ENCODE measurements at places on chromosomes 4 and X. TPM values are rescaled to one million over a fixed set of nuclear protein-coding genes. Genes with fewer than 3 reads are reported as not detected.

The VMA21 gene
- 24.6 TPM for total RNA-seq

The PPP1R3F gene
- 2.4 TPM for total RNA-seq

The LINC00632 gene
- total RNA-seq: 1.7 TPM

The SERPINA7 gene
- not detected for total RNA-seq

The MAGED2 gene
- 87.7 TPM for total RNA-seq

The YIPF7 gene
- total RNA-seq: not detected

The PDZD4 gene
- total RNA-seq: 2.9 TPM

The ZBTB49 gene
- 2.8 TPM for total RNA-seq

The GATA1 gene
- not detected for total RNA-seq

The SOD3 gene
- not detected for total RNA-seq

The CXorf58 gene
- total RNA-seq: 0.06 TPM

The CT45A5 gene
- not detected for total RNA-seq

The ZMAT1 gene
- 0.07 TPM for total RNA-seq
